ENCODE measurements at places on chromosomes 5 and 9.

DNA sequence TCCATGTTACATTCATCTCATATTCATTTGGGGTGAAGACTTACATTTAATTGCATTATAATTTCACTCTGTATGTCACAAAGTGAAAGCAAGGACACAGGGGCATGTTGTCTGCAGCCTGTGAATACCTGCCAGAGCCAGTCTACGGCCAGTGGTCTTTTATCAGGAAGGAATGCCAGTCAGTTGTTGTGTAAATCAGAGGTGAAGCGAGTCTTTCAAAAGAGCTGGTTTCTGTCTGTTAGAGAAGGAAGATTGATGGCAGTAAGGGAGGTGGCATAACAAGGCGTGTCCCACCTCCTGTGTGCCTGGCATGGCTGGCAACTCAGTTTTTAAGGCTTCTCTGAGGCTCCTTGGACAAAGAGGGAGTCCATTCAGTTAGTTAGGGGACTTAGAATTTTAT is 18.1 kb upstream of the SYK start:
- no peak for DNase-seq

GRCh38 chr9:69572611-69573010 is 99.6 kb downstream of the APBA1 start:
- DNase-seq: no peak

DNA sequence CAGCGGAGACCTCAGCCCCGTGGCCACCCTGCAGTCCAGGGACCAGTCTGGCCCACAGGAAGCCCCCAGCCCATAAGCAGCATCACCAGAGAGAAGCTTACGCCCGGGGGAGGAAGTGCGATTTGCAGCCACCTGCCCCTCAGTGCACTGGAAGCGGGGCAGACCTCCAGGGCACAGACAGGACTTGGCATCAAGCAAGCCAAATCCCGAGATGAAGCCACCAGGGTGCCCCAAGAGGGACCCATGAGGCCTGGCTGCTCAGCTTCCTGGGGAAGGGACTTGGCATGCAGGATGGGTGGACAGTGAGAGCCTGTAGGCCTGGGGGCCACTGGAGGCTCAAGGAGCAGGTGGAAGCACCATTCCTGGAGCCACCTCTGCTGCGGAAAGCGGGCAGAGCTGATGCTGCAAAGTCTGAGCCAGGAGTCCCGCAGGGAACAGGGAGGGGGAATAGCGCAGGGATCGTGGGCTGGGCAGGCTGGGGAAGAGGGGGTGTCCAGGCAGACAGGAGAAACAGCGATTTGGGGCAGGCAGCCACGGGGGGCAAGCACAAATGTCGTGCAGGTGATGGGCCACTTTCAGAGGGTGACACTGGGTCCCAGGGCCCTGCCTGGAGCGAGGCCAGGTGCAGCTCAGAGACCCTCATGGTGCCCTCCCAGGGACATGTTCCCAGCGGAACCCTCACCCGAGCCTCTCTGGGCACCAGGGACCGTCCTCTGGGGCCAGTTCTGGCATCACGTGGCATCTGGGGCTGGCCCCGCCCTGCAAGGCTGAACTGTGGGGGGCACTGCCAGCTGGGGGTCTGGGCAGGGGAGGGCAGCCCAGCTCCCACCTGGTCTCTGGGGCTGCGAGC is 3.2 kb downstream of the LRRC26 start:
- no peak for DNase-seq

GRCh38 chr9:2723376-2724065 is 6.2 kb downstream of the KCNV2 start:
- DNase-seq: no peak

- no peak for DNase-seq
Measured at GRCh38 chr5:156380848-156381247, 53.9 kb downstream of the SGCD start.
